Ascending aorta (tissue), 2 donors: ENCODE measurements at places on chromosomes 1 and 21.
A peak's percentile ranks its signal among the peaks of the same experiment; 100 is the strongest.

DNA sequence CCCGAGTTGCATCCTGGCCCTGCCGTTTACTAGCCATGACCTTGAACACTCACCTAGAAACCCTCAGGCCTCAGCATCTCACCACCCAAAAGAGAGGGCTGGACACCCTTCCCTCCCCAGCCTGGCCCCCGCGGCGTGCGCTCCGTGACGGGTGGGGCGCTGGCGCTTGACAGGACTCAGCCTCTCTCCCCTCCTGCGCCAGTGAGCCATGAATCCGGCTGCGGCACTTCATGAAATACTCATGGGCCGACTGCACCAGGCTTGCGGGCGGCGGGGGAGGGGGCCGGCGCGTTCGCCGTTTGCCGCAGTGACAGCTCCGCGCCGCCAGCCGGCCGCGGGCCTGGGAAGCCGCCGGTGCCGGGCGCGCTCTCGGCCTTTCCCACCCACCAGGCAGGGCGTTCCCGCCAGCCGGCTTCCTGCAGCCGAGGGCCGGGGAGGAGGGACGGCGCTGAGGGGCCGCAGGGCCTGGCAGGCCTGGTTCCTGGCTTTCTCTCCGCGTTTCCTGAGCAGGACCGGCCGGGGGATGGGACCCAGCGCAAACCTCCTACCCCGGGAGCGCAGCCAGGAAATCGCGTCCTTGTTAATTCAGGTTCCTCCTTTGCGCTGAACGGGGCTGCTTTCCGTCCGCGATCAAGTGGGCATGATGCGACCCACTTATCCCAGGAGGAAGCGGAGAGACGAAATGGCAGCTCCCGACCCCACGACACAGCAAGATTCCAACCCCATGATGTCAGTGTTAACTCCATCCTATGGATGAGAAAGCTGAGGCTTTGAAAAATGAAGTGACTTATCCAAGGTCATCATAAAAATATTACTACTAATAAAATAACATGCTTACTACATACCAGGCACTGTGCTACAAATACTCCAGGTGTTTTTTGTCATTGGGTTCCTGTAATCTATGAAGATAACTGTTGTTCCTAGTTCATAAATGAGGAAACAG lies 9.1 kb upstream of the LUZP1 start:
- H3K4me1 ChIP-seq, result peaks cover 2% of the 10 kb centered on the region
- no peaks in the 10 kb centered on the region for H3K27me3 ChIP-seq
- no peak for DNase-seq
- H3K4me3 ChIP-seq, result peak overlapping the region; percentile 73

DNA sequence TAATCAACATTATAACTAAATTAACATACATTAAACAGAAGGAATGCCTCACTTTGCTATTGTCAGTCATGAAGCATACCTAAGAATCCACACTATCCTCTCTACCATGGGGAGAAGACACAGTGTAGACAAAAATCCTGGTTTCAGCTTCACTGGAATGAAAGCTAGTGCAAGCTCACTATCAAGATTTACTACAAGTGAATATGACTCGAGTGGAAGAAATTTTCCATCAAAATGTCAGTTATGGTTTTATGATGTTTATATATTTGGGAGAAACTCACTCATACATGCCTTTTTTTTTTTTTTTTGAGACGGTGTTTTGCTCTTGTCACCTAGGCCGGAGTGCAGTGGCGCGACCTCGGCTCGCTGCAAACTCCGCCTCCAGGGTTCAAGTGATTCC lies 424.3 kb downstream of the KCNT2 start:
- no peak for DNase-seq
- no peaks in the 10 kb centered on the region for H3K27me3 ChIP-seq
- no peak overlapping the region for H3K27ac ChIP-seq

DNA sequence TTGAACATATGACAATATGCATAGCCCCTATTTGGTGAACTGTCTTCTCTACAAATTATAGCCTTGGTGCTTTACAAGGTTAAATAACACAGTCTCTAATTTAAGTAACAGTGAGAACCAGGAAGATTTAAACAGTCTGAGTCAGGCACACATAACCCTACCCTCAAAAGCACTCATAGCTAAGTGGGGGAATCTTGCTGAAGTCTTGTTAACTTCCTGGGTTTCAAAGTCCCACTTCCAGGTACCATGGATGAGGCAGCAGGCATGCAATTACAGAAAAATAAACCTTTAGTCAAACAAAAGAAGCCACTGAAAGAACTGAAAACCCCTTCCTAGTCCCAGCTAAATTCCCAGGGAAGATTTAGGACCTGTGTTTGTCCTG lies 147.6 kb downstream of the PBX1 start:
- DNase-seq, result no peak
- H3K4me3 ChIP-seq, result no peak overlapping the region
- no peaks in the 10 kb centered on the region for H3K4me1 ChIP-seq
- H3K27me3 ChIP-seq, result no peaks in the 10 kb centered on the region
- H3K36me3 ChIP-seq, result no peaks in the 10 kb centered on the region
- peak overlapping the region; percentile 77 for H3K27ac ChIP-seq

- H3K4me3 ChIP-seq, result no peak overlapping the region
- no peak overlapping the region for H3K27ac ChIP-seq
- no peaks in the 10 kb centered on the region for H3K36me3 ChIP-seq
- DNase-seq, result no peak
- no peaks in the 10 kb centered on the region for H3K27me3 ChIP-seq
Observed at GRCh38 chr1:118785246-118785645, 202.9 kb downstream of the TBX15 start.

DNA sequence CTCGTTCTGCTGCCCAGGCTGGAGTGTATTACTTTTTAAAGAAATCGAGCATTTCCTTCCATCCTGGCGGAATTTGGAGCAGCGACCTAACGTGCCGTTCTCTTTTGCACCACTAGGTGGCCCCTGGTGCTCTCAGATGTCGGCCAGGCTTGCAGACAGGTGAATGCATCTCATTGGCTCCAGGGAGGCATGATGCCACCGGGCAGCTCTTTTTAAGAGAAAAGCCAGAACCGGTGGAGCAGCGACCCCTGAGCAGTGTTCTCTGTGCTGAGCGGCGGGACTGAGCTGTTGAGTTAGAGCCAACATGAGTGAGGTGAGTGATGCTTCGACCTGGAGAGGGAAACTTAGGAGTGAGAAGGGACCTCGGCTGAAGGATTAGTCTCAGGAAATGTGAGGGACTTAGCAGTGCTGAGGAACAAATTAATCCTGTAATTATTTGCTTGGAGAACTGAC lies at the start of gene PCP4:
PCP4 (plus strand) TSS at position 241 of the 453 bp plus-strand sequence; CDS start at position 305, 64 bp downstream.
- no peaks in the 10 kb centered on the region for H3K36me3 ChIP-seq
- no peaks in the 10 kb centered on the region for H3K4me1 ChIP-seq
- no peak within 1 kb of the TSS for H3K4me3 ChIP-seq
- H3K27ac ChIP-seq, result no peak within 1 kb of the TSS
